ENCODE measurements at places on chromosomes 3 and 15.

- peak; percentile 85 for DNase-seq
These were observed 122.4 kb downstream of the RAP2B start for GRCh38 chr3:153284282-153284938.

DNA sequence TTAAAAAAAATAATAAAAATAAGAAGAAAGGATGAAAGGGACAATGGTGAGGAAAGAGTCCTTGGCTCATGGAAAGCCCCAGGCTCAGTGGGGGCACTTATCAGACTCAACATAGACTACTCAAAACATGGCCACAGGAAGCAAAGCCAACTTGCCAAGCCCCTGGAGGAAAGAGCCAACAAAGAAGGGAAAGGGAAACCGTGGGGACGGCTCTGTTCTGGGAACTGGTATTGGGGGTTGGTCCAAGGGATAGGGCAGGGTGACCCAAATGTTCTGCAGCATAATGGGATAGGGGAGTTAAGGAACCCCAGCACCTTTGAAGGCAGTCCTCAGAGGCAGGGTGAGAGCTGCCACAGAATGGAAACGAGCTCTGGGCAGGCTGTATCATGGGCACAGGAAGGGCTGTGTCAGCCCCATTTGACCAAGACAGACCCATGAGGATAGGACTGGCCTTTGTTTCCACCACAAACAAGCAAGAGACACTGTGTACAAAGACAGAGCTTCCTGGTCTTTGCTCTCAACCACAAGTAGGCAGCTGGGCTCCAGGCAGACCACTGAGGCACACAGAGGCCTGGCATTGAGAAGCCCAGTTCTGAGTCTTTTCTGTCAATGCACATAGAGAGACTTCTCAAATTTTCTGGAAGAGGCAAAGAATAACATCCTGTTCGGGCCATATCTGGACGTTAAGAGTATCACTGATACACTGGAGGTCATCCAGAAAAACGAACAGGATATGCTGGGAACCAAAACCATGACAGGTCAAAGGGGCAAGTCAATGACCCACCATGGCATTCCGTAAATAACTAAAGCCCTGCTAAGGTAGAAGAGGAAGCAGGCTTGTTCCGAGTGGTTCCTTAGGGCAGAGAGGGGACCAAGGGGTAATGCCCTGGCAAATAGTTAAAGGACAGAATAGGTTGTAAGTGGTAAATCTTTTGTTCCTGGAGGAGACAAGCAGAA is 10.6 kb upstream of the SEMA7A start:
- DNase-seq, result peak; percentile 48

DNA sequence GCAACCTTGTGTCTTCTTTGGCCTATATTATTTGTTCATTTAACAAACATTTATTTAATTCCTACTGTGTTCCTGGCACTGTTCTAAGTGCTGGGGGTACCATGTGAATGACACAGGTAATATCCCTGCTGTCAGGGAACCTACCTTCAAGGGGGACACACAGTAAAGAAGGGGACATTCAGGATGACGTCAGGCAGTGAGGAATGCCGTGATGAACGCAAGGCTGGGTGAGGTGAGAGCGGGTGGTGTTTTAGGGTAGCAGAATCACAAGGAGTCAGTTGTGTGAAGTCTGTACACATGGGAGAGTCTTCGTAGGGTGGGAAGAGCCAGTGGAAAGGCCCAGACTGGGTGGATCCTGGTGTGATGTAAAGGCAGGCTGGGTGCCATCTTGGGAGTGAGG is 1.7 kb upstream of the FAM107A start:
- DNase-seq, result no peak

DNA sequence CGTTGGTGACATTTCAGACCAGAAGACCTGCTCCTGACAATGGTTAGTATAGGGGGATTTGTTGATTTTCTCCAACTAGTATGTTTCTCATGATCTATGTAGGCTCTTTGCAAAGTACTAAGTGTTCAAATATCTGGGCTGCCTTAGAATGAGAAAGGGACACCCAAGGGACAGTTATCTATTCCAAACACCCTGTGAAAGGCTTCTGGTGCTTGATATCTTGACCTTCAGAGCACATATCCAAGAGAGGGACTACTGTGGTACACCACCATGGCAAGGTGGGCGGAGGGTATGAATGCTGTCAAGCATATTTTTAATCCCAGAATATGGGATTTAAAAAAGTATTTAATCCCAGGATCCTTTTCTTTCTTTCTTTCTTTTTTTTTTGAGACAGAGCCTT is 1.1 kb downstream of the FANCD2OS start:
- no peak for DNase-seq

GRCh38 chr3:128806588-128806987 is 72.8 kb upstream of the ACAD9 start:
- no peak for DNase-seq

GRCh38 chr15:38843051-38843501 is 278.5 kb upstream of the RASGRP1 start:
- DNase-seq, result no peak

DNA sequence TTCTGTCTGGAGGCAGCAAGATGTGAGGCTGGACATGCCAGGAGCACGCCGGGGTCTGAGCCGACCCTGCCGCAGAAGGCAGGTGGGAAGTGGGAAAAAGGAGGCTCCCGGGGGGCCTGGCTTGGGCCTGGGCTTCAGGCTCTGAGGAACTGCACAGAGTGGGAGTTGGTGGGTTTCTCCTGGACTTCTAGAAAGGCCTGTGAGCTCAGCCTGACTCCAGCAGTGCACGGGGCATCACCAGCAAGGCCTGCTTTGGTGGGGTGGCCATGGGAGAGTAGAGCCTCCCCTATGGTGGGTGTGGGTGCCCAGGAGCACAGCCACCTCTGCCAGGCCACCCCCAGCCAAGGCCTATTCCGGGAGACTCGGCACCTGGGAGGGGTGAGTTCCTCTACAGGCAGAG is 18.1 kb upstream of the SLC41A3 start:
- DNase-seq, result no peak

GRCh38 chr3:154224866-154225265 is 99.4 kb downstream of the DHX36 start:
- no peak for DNase-seq

DNA sequence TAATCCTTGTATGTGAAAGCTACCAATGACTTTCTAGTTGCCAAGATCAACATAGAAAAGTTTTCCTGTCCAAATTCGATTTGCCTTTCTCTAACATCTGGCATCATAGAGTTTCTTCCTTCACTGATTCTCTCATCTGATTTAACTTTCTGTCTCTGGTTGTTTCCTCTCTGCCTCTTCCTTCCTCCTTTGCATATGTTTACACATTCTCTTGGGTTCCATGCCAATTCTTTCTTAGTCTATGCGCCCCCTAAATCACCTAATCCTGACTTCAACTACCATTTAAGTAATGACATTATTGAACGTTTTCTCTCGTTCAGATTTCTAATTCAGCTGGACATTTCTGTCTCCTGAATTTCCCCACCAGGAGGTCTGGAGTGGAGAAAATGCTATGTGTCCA is 561.9 kb upstream of the TGFBR2 start:
- no peak for DNase-seq

GRCh38 chr3:5188419-5189221 is 1.1 kb downstream of the EDEM1 start:
- DNase-seq, result no peak

GRCh38 chr3:152127058-152127457 is 141.7 kb upstream of the MBNL1 start:
- DNase-seq, result no peak

- no peak for DNase-seq
These were observed 9.7 kb upstream of the HHATL start for GRCh38 chr3:42712344-42712648.

DNA sequence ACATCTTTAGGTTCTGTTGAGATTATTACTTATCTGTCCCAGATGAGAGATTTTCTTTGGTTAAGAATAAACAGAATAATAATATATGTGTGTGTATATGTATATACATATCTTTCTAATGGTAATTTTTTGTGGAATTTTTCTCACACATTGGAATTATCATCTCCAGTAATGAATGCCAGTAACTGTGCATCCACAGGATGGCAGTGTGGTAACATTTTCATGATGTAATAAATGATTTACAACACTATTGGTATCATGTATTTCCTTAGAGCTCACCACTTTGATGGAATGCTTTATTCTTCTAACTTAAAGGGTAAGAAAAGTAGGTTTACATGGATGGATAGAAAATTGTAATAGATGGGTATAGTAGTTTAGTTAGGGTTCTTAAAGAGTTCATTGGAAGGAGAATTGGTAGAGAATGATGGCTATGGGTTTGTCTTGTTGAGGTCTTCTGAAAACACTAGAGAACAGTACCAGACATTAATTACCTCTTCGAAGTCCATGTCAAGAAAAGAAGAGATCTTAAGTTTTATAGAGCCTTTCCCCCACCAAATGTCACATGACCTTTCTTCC is 78.1 kb downstream of the STT3B start:
- peak; percentile 11 for DNase-seq

DNA sequence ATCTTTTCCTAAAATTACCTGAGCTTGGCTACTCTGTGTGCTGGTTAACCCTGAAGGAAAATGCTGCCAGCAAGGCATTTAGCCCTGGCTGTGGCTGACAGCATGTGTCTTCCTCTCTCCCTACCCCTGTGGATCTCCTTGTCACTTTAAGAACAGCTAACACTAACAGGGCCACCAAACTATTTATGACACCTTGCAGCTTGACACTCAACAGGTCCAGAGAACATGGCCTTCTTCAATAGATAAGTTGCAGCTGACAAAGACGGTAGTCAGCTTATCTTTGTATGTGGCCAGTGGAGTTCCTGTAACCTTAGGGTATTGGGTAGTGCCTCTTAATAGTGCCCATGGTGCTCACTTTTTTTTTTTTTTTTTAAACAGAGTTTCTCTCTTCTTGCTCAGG is 32.0 kb upstream of the COPB2 start:
- no peak for DNase-seq

- DNase-seq, result peak; percentile 59
These were observed 866 bp downstream of the TNIK start for GRCh38 chr3:171459137-171459941.

DNA sequence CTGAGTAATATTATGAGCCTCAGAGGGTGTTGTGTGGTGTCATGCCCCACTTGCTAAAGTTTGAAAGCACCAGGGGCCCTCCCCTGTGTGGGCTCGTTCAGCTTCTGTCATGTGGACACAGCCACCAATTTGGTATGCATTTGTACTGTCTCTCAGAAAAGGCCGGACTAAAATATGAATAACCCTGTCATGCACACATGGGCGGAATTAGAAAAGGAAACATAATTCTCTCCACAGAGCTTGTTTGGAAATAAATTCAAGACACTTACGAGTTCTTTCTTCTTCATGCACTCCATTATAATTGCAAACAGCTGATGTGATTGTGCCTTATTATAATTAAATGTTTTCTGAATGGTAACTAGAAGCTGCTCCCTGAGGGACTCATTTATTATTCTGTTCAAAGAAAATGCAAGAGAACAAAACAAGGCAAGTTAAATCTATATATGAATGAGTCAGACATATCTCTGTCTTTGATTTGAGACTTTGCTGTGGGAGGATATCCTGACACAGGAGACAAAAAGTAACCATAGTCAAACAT is 39.1 kb downstream of the TRPM1 start:
- DNase-seq, result no peak

GRCh38 chr3:181558870-181559269 is 152.9 kb upstream of the SOX2 start:
- DNase-seq, result no peak

- no peak for DNase-seq
These were observed 412.1 kb upstream of the DPH6 start for GRCh38 chr15:35958021-35958420.

GRCh38 chr3:88298189-88298588 is 148.4 kb downstream of the C3orf38 start:
- no peak for DNase-seq

DNA sequence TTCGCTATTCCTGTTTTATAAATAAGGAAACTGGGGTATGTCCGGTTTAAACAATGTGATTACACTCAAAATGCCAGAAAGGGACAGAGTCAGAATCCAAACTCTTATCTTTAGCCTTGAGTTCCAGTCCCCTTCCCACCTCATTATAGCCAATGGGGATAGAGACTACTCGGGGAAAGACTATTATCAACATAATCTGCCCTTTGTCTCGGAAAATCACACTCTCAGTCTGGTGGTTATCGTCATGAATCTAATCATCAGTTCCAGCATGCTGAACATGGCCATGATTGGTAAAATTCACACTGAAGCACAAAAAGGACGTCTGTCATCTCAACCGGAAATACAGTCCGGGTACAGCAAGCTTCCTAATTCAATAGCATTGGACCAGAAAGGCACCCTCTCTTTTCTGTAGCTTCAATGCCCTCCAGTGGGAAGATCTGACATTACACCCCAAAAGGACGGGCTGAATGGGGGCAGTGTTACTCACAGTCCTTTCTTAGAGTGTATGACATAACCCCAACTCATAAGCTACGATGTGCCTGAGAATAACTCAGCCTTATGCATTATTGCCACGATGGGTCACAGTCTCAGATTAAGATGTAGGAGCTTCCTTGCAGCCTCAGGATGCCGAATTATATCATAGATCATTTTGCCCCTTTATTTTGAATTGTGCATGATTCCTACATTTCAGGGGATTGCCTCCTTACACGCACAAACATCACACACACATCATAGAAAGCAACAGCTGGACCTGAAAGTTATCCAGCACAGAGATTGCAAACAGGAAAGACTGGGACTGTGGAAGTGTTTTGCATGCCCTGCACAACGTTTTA is 390.4 kb upstream of the LMCD1 start:
- DNase-seq, result peak; percentile 90

- DNase-seq, result no peak
These were observed 59.3 kb upstream of the OSTN start for GRCh38 chr3:191139736-191140135.

DNA sequence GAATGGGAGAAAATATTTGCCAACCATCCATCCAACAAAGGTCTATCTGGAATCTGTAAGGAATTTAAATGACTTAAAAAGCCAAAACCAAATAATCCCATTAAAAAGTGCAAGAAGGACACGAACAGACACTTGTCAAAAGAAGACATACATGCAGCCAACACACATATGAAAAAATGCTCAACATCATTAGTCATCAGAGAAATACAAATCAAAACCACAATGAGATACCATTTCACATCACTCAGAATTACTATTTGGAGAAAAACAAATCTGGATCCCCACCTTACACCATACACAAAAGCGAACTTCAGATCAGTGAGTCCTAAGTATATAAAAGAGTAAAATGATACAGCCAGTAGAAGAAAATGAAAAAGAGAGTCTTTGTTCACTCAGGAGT is 58.6 kb upstream of the MNS1 start:
- no peak for DNase-seq

DNA sequence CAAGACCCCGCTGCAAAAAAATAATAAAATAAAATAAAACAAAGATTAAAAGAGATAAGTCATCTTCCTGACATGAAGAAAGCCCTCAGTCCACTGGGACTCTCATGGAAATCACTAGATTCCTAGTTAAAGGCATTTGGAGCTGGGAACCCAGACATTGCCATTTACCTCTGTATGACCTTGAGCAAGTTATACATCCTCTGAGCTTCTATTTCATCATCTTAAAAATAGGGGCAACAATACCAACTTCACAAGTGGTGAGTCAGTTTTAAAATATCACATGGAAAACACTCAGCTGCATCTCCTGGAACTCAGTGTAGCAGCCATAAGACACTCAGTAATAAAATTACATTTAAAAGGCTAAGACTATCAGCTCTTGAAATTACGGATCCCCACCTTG is 334.8 kb downstream of the ERC2 start:
- DNase-seq, result no peak

- DNase-seq, result no peak
These were observed 49.8 kb downstream of the PLD1 start for GRCh38 chr3:171760477-171760876.

All from Ammon's horn (tissue), 1 donor.